ENCODE measurements at places on chromosomes 4 and X.
A peak's percentile ranks its signal among the peaks of the same experiment; 100 is the strongest.

DNA sequence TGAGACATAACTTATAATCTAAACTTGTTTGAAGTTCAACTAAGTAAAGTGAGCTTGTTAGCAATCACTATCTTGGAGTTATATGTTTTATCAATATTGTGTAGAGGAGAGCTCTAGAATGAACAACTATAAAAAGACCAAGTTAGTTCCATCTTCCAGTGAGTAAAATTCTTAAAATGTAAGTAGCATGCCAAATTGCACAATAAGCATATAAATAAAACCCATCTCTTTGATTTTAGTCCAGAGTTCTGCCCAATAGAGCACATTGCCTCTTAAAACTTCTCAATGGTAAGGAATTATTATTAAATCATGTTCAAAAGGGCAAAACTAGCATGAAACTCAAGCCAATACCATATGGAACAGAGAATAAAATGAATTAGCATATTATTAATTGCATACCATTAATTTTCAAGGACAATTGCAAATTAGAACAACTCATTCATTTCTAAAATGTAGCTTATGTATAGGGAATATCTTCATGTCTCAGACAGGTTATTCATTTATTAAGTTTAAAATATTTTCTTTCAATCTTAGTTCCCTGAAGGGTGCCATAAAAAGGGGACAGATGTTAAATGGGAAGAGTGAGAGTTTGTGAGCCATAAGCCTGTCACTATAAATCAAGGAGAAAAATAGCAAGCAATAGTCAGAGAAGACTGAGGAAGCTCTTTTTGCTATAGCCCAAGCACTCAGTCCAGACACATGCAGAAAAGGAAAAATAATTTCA, 507.6 kb downstream of the CENPC start:
- no peak for DNase-seq

DNA sequence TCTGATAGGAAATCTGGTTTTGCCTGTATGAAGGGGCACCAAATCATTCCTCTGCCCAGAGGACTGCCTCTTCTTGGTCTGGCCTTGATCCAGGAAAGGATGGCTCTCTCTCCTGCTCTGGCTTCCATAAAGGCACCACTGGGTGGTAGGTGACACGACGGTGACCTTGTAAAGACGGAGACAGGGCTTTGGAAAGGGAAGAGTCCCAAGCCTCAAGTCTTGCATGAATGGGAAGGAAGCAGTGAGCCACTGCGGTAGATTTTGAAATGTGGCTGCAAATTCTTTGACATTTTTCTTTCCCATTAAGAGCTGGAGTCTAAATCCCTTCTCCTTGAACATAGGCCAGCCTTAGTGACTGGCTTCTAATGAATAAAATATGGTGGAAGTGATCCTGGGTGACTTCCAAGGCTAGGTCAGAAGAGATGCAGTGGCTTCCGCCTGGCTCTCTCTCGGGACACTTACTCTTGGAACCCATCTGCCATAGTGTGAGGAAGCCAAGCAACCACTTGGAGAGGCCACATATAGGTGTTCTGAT, 347.4 kb downstream of the BCOR start:
- no peak for DNase-seq

GRCh38 chrX:132267392-132267791, 48.1 kb upstream of the RAP2C start:
- no peak for DNase-seq

- no peak for DNase-seq
These were observed 58.9 kb upstream of the BCOR start for GRCh38 chrX:40156470-40157227.

DNA sequence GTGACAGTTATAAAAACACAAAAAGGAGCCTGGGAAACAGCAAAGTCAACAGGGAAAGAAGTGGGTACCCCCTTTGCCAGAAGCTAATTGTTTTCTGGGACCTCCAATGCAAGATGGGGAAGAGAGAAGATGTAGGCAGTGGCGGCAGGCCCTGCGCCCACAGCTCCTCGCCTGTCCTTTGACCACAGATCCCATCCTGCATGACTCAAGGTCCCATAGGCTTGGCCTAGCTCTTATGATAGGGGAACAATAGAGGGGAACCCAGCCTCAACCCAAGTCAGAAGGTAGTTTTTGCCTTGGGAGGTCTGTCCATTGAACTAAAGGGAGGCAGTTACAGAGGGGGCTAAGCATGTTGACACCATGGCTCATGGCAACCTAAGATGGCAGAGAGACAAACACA, 14.2 kb downstream of the ZMYM3 start:
- DNase-seq: no peak

GRCh38 chrX:11970578-11971359, 167.5 kb upstream of the FRMPD4 start:
- DNase-seq: no peak

DNA sequence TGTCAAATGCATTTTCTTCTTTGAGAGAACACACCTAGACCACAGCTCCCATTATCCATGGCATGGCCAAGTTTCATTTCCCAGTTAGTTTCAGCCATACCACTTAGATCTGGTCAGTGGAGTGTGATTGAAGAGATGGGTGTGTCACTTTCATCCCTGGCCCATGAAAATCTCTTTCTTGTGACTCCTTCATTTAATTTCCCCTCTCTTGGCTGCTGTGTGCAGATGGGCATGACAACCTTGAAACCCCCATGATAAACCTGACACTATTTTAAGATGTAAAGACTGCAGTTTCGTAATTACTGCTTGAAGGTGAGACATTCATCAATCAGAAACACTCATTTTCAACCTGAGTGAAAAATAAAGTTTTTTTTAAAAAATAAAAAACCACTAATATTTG, 284.9 kb downstream of the IL15 start:
- no peak for DNase-seq

- DNase-seq: peak; percentile 72
These were observed 11.1 kb downstream of the MAEA start for GRCh38 chr4:1300466-1301455.

GRCh38 chrX:31251336-31251735, 179.5 kb upstream of the FTHL17 start:
- no peak for DNase-seq

DNA sequence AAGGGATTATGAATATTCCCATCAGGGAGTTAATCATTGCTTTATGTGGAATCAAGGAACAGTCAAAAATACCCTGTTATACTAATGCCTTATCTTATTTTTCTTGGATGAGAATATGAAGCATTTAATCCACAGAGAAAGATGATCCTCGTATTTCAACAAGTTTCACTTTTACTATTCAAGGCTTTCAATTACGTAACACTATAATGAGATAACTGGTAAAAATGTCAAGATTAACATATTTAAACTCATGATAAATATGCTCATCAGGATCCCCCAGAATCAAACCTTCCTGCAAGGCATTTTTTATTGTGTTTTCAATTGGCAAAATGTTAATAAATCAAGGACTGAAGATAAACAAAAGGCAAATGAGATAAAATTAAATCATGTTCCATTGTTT, 5.1 kb downstream of the ZXDA start:
- DNase-seq: no peak

- DNase-seq: peak; percentile 57
These were observed 103.4 kb downstream of the QRFPR start for GRCh38 chr4:121277194-121278105.

GRCh38 chr4:68953056-68953596, 1.5 kb upstream of the UGT2A3 start:
- DNase-seq: peak; percentile 20

DNA sequence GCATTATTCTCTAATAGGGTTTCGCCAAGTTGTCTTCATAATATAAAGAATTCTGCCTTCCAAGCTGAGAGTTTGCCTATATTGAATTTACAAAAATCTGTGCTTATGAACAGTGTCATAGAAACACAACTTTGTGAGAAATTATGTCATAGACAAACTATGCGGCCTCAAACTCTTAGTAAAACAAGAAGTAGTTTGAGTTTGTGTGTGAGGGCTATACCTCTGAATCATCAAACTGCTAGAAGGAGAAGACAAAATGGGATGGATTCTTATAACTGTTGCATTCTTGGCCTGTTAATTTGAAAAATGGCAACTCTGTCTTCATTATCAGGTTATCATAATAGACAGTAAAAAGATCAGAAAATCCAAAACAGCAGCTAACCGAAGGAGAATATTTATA, 46.1 kb upstream of the NAP1L5 start:
- no peak for DNase-seq

DNA sequence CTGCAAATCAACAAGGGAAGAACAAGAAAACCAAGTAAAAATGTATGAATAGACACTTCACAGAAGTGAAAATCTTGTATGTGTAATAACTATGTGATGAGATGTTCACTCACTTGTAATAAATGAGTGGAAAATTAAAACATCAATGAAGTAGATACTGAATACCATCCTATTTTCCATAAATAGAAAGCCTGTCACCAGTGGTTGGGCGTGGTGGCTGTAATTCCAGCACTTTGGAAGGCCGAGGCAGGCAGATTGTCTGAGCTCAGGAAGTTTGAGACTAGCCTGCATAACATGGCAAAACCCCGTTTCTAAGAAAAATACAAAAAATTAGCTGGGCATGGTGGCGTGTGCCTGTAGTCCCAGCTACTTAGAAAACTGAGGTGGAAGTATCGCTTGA, 53.5 kb upstream of the SOD3 start:
- DNase-seq: no peak

DNA sequence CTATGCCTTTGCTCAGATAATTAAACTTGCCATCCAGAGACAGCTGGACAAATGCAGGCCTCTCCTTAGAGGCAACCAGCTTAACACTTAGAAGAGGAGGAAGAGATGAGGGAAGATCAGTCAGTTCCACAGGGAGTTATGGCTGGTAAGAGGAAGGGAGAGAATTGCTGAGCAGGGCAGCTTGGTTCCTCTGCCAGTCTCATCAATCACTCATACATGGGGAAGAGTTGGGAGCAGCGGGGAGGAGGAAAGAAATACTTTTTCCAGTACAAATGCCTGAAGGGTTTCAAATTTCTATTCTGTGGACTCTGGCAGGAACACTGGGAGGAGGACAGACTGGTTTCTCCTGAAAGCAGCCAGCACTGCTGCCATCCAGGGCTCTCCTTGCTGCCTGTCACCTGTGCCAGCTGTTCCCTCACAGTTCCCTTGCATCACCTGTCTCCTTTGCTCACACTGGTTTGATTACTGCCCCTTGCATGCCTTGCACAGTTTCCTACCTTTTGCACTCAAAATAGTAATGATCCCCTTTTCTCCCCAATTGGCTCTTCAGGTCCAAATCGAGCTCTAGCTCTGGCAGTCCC, 59.5 kb downstream of the PGRMC2 start:
- no peak for DNase-seq

GRCh38 chr4:32135642-32136041, 1415.5 kb downstream of the PCDH7 start:
- DNase-seq: no peak

GRCh38 chr4:88705805-88706492, 8.3 kb upstream of the NAP1L5 start:
- DNase-seq: no peak

GRCh38 chr4:166628454-166628853, 605.8 kb downstream of the SPOCK3 start:
- no peak for DNase-seq

GRCh38 chr4:7189475-7190277, 2.7 kb upstream of the SORCS2 start:
- DNase-seq: no peak

DNA sequence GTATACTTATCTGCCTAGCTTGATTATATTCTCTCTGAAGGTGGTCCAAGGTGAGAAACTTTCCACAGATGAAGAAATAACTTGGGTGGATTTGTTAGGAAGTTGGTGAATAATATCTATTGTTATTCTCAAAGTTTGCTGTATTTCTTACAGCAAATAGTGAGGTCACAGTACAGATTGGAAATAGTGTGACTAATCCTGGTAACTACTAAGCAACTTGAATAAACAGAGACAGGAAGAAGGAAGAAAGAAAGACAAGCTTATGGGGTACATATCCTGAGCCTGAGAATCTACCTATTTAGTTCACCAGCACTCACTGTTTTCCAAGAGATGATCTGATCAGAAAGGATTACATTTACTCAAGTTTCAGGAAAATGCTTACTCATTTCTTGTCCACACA, 1416.1 kb downstream of the RPA4 start:
- no peak for DNase-seq

DNA sequence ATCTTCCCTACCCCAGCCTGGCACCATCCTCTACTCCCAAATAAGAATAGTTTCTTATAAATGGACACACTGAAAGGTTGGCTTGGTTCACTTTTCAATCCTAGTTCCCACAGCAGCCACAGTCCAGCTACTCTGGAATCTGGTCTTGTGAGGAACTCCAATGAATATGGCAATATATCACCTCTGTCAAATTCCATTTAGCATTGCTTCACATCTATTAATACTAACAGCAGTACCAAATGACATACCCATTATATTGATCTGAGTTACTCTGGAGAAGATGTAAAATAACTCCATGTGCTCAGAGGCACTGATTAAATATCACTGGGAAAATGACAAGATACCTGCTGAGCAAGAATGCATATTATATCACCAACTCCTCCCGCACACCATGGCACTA, 8.6 kb downstream of the OPHN1 start:
- no peak for DNase-seq

GRCh38 chr4:2371765-2372487, 46.5 kb downstream of the ZFYVE28 start:
- no peak for DNase-seq

GRCh38 chrX:147183161-147183560, 368.6 kb upstream of the CXorf51A start:
- peak; percentile 69 for DNase-seq

DNA sequence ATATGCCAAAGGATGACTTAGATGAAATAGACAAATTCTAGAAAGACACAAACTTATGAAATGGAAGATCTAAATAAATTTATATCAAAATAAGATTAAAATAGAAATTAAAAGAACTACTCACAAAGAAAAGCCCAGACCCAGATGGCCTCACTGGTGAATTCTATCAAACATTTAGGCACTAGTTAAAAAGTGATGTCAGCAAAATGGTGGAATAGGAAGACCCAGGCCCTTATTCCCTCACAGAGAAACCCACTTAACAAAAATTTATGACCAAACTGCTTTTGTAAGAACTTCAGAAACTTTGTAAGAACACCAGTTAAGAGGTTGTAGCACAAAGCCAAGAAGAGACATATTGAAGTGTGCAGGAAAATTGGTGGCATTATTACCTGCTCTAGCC, 129.5 kb downstream of the GATB start:
- DNase-seq: no peak

DNA sequence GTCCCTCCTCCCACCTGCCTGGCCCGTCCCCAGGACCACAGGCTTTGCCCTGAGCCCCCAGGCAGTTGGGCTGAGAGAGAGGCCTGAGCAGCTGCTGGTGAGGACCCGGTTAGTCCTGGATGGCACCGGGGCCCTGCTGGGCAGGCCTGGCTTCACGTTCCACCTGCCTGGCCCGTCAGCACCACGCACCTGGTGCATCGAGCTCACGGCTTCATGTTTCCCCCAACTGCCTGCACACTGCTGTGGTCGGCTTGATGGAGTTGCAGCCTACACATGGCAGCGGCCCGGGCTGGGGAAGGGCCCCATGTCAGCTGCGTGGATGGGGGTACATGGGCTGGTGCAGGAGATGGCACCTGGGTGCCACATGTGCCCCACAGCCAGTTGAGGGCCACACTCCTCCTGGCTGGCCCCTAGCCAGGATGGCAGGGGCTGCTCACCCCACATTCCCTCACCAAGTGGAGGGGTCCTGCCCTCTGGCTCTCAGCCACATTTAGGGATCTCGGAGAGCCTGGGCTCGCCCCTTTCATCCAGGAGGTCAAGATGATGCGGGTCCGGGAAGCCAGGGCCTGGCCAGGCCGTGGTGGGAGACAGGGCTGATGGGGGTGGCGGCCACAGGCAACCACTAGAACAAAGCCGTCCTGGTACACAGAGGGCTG, 28.5 kb downstream of the NKX1-1 start:
- no peak for DNase-seq

Measured in hematopoietic multipotent progenitor cell treated with erythropoietin and hydrocortisone succinate and interleukin-3 and kit ligand, for 4 days (in vitro differentiated cells).